ENCODE measurements at places on chromosomes 6 and 20.

DNA sequence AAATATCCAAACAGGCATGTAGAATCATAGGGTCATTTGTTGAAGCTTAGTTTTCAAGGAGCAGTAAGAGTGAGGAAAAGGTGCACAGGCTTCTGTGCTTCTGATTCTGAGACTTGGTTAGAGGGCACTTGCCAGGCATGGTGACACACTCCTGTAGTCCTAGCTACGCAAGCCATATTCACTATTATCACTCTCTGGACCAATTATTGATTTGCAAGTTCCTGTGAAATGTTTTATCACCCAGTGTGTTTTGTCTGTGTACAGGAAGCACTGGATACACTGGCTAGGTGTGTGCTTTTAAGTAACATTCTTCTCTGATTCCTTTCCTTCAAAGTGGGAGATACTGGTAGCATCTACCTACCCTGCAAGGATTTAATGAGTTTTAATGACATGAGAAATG, 76.3 kb downstream of the JARID2 start:
- DNase-seq = no peak

DNA sequence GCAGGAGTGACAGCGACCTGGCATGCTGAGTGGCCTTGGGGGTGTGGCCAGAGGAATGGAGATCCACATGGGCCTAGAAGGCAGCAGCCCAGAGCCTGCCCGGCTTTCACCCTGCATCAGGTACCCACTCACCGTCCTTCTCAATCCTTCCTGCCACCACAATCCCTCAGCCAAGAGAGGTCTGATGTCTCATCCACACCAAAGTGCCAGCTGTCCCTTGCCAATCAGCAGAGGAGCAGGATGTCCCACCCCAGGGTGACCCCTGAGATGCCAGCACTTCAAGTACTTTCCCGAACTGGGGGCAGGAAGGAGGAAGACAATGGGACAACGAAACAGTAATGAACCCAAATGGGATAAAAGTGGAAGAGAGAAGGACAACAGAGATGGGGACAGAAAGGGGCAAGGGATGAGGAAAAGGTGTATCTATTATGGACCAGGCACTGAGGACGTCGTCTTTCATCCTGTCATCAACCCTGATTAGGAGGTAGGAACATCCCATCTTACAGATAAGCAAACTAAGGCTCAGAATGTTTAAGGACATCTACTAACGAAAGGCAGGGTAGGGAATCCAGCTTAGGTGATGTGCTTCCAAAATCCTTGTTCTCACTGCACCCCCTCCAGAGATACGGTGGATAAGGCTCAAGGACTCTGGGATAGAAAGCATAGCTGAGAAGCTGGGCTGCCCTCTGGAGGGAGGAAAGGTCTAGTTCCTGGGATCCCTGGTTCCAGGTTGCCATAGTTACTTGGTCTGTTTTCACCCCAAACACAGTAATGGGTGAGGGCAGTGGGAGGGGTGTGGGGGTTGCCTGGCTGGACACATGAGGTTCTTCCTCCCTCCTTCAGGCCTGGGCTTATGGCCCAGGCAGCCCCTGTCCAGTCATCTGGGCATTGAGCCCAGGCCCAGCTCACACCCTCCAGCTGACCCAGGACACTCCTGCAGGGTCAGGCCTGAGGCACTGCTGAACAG, 4.5 kb upstream of the TNXB start:
- DNase-seq = peak; percentile 99

GRCh38 chr6:27757307-27757706, 154.9 kb downstream of the OR2B2 start:
- DNase-seq = no peak

- DNase-seq = no peak
Measured at GRCh38 chr20:2921506-2921905, 48.2 kb downstream of the PTPRA start.

- no peak for DNase-seq
Measured at GRCh38 chr6:161613711-161614110, 339.9 kb upstream of the AGPAT4 start.

- DNase-seq = no peak
Measured at GRCh38 chr20:3532089-3532615, 61.3 kb downstream of the ATRN start.

- no peak for DNase-seq
Measured at GRCh38 chr20:57787990-57788781, 78.4 kb upstream of the PMEPA1 start.

DNA sequence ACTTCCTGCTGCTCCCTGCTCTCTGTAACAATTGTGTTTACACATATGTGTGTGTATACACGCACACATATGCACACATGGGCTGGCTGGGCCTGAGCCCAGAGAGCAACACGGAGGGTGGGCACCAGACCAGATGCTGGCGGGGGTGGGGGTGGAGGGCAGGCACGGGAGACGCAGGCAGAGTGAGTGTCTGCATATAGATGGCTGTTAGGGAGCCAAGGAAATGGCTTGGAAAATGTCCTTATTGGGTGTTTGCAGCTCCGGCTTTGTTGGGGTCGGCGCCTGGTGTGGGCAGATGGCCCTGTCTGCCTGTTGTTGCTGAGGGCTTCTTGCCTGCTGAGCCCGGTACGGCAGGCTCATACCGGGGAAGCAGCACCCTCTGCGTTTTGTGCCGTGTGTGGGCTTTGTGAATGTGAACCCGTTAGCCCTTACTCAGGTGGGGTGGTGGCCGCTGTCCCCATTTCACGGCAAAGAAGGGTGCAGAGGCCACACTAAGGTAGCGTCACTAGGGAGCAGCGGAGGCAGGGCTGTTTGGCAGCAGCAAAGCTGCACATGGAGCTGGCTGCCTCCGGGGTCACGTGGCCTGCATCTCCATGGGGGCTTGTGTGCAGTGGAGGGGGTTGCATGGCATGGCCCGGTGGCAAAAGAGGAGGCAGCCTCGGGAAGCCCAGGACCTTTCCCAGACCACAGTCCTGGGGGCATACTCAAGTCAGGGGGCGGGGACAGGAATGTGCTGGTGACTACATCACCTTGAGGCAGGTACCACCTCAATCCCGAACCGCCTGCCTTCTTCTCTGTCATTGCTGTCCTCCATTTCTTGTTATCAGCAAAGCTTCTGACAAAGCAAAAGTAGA, 47.4 kb upstream of the SRF start:
- no peak for DNase-seq
